Upper lobe of right lung (tissue), 1 donor: ENCODE measurements at places on chromosomes 1 and 21.

- no peak for DNase-seq
These were observed 13.9 kb upstream of the PRMT2 start for GRCh38 chr21:46621457-46622182.

DNA sequence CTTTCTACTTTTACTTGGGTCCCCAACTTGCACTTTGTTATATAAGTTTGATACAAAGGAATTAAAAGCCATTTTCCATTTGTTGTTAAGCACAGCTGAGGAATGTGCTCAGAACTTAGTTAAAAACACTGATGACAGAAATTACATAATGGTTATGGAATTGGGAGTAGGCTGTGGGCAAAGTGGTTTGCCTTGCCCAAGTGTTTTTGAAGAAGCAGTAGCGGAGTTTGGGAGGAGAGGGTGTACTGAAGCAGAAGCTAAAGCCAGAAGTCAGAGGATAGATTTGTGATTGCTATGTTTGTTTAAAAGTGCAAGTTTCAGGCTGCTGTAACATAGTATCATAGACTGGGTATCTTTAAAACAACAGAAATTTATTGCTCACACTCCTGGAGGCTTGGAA lies 391.8 kb downstream of the DUSP10 start:
- no peak for DNase-seq

GRCh38 chr1:157335056-157335455 lies 196.9 kb upstream of the ETV3 start:
- no peak for DNase-seq

- DNase-seq, result no peak
These were observed 210.1 kb upstream of the NRIP1 start for GRCh38 chr21:15274701-15275485.

GRCh38 chr1:220962031-220962751 lies 82.9 kb downstream of the HLX start:
- no peak for DNase-seq

DNA sequence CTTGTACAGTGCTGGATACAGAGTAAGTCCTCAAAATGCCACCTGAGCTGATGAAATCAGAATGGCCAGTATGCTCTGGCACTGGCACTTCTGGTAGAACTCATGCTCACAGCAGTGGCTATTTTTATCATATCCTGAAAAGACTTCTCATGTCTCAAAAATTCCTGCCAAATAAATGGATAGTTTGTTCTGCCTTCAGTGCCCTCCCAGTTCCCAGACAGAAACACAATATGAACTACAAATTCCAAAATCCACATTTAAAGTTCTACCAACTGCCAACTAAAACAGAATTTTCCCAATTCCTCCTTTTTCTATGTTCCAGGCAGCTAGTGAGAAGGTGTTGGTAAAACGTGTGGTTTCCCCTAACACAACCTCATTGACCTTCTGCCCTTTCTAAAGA lies 51.4 kb upstream of the RGS1 start:
- DNase-seq, result no peak

DNA sequence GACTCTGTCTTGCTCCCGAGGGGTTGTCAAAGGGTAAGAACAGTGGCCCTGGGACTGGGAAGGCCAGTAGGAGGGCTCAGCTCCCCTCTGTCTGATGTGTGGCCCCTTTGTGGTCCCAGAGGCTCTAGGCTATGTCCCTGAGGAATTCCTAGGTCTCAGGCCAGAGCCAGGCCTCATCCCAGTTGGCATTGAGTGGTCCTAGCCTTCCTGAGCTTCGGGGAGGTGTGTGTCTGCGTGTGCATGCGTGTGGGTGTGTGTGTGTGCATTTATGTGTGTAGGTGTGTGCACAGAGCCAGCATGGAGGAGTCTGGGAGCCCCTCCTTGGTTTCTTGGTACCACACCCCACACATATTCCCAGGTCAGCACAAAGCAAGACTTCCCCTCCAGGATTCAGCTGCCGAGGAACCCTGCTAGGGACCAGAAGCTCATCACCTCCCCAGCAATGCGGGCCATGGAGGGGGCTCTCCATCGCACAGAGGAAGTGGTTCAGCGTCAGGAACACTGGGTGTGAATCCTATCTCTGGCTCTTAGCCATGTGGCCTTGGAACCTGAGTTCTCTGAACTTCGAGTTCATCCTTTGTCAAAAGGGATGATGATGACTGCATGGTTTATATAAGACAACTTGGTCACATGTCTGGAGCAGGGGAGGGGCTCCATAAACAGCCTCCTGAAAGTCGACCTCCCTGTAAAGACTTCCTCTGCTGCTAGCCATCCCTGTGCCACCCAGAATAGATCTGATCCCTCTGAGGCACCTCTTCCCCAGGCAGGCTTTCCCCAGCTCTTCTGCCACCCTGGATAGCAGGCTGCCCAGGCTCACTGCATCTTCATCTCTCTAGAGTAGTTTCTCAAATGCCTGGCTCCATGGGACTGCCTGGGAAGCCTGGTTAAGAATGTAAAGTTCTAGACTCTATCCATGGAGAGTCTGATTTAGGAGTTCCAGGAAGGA lies 8.3 kb upstream of the EPS8L3 start:
- peak; percentile 32 for DNase-seq

DNA sequence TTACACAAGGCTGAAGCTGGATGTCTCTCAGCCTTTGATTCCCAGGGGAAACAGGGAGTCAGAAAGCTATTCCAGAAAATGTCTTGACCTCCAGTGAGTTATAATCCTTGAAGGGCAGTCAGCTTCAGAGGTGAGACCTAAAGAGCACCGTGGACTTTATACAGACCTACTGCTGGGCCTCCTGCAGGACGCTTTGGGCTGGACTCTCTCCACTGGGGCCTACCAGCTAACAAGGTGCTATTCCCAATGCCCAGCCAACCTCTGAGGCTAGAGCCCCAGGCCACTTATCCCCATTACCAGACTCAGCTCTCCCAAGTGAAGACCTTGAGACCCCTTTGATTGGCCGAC lies 6.6 kb downstream of the SETD4 start:
- no peak for DNase-seq

- no peak for DNase-seq
These were observed 8.4 kb upstream of the SNX7 start for GRCh38 chr1:98653123-98653522.

DNA sequence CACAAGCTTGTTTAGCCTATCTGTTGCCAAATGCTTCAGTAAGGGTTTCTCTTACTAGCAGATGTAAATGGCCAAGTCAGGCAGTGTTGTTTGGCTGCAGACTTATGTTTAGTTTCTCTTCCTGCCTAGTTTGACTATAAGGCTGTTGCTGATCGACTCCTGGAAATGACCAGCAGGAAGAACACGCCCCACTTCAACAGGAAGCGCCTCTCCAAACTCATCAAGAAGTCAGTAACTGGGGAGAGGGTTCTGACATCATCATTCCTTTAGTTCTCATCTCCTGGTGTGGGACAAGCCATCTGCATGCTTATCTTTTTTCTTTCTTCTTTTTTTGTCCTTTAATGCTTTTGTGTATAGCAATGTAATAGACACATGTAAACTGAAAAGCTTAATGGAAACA lies 25.1 kb downstream of the RRP1B start:
- DNase-seq, result no peak

DNA sequence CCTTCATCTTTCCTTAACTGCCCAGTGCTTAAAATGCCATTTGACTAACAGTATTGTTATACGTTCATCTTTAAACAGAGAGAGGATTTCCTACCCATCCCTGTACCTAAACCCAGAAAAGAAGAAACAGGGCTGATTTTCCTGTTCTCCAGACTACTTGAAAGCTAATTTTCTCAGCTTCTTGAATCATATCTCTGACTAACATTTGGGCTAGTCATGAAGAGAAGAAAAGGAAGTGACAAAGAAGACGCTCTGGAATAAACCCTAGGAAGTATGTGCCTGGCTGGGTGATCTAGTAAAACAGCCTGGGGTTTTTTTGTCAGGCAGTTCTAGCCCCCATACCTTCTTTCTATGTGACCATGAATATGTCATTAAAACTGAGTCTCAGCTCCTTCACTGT lies 44.8 kb upstream of the SGIP1 start:
- DNase-seq, result no peak

- DNase-seq, result no peak
These were observed 26.1 kb upstream of the STMN1 start for GRCh38 chr1:25932321-25932720.

DNA sequence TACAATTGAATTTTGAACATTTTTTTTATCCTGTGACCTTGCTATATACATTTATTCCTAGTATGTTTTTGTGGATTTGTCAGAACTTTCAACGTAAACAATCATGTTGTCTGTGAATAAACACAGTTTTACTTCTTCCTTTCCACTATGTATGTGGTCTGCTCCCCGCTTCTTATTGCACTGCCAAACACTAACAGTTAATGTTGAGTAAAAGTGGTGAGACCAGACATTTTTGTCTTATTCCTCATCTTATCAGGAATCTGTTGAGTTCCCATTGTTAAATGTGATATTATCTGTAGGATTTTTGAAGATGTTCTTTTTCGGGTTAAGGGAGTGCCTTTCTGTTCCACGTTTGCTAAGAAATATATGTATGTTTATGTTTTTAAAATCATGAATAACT lies 45.9 kb downstream of the CAMSAP2 start:
- DNase-seq, result no peak

DNA sequence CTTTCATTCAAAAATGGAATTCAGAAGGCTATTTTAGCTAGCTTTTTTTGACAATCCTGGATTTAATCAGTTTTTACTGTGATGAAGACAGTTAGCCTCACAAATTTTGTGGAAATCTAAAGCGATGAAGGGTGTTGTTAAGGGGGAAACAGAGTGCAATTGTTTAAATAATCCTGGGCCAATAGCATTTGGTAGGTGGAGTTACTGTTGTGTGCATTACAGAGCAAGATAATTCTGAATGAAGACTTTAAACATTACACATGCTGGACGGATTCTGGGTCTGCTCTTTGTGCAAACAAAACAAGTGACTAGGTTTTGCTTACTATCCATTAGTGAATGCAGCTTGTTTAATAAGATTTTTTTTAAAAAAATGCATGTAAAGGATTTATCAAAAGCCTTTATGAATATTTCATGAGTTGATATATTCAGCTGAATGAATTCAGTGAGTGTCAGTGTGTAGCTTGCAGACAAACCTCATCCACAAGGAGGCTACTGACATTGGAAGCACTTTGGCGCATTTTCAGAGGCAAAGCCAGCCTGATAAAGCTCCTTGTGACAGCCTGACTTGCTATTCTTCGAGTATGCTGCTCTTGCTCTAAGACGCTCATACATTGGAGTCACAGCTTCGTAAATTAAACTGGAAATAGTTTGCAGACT lies 199.6 kb downstream of the PDE4B start:
- no peak for DNase-seq

DNA sequence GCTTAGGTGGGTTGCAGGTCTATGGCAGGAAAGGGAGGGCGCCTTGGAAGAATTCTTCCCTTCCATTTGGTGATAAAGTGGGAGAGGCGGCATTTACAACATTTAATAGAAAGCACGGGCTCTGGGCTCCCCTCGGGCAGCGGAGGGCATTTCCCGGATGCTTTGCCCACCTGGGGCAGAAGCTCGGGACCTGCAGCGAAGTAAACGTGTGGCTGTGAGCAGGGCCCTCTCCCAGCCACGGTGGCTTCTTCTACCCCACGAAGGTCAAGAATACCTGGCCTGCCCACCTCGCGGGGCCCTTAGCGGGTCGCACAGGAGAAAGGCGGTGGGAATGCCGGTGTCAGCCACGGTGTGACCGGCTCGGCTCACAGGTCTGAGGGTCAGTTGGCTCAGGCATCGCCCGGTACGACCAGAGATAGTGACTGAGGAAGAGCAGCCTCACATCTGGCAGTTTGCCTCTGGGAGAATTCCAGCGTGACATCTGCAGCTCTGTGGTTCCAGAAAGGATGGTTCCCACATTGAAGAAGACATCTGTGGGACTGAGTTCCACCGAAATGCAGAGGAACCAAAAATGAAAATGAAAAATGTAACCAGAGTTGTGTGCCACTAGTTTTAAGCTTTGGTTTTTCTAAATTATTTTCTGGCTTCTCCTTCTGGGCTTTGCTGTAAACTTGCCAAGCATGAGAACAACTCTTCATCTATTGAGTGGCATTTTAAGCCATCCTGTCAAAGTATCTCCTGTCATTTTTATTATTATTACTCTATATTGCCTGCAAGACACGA lies 720 bp upstream of the F3 start:
- peak; percentile 70 for DNase-seq

GRCh38 chr1:235952950-235953615 lies 86.4 kb upstream of the LYST start:
- no peak for DNase-seq

- DNase-seq, result no peak
These were observed 60.8 kb downstream of the ITPKB start for GRCh38 chr1:226678251-226678650.

- DNase-seq, result no peak
These were observed 38.6 kb upstream of the SLC35F3 start for GRCh38 chr1:233865902-233866301.

GRCh38 chr1:178531887-178532286 lies 19.0 kb downstream of the TEX35 start:
- no peak for DNase-seq

DNA sequence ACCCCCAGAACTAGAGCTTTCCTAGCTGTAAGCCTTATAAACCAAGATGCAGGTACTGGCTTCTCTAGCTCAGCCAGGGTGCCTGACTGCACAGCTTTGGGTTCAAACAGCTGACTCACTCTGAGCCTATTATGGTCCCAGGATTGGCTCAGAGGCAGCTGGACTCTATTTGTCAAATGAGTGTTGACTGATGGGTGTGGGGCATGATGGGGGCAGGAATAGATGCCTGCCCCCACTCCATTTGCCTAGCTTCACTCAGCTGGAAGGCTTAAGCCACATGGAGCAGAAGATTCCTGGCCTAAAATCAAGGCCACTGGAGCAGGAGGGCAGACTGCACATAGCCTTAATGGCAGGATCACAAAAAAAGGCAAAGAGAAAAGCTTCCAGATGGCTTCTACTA lies 90.5 kb downstream of the PIK3R3 start:
- DNase-seq, result no peak

DNA sequence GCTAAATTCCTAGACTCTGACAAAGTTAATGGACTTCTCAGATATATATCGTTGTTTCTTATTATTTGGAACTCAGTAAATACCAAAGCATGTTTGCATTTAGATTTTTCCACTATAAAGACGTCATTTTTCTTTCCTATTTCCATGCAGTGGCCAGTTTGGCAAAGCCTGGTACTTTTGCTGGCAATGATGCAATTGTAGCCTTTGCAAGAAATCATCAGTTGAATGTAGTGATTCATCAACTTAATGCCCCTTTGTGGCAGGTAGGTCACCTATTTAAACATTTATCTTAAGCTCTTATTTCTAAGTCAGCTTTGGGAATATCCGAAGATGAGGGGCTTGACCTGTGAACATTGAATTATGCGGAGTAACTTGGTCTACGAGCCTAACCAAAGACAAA lies 12.0 kb downstream of the OTUD3 start:
- no peak for DNase-seq

DNA sequence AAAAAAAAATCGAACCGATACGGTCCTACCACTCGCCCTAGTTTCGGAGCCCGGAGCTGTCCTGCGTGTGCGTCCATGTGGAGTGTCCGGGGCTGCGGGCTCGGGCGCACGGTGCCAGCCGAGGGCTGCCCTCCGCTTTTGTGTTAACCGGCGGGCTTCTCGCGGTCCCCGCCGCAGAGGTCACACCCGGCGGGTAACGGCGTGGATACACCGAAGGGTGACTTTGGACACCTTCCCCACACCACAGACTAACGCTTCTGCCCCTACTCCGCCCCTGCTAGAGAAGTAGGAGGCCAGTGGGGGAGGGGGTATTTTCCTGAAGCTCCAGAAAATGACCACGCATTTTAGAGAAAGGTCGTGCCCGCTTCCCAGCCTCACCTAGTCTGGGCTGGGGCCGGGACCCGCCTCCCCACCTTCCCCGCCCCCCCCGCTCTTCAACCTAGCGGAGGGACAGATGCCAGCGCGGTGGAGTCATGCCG lies 609 bp upstream of the ATF3 start:
- DNase-seq, result no peak
